Foreskin keratinocyte (primary cell): ENCODE measurements at places on chromosomes 11 and 22.

DNA sequence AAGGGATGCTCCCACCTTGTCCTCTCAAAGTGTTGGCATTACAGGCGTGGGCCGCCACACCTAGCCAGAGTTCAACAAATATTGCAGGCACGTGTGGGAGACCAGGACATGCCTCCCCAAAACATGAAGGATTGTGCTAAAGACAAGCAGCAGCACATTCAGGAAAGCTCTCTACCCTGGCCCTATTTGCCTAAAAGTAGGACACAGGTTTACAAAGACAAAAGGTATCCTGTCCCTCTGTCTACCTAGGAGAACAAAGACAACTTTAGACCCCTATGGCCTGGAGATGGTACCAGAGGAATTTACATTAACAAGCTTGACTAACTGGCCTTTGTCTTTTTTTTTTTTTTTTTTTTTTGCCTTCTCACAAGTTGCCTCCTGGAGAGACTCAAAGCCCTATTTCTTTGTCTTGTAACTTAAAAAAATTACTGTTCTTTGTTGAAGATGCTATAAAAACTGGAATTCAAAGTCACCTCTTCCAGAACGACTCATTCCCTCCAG, 859 bp upstream of the ACCS start:
- no peak for DNase-seq

DNA sequence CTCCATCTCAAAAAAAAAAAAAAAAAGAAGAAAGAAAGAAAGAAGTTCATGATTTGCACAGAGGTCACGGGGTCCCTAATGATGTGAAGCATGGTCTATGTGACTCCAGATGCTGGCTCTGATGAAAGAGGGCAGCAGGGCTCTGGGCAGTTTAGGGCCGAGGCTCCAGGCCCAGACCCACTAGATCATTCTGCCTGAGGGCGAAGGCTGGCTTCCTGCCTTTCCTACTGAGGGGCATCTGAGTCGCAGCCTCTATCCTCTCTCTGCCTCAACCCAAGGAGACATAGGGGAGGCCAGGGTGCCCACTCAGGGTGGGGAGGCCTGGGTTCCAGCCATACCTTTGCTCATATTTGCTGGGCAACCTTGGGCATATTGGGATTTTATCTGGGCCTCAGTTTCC, 4.8 kb downstream of the SLC35E4 start:
- no peak for DNase-seq

GRCh38 chr22:23499845-23500500, 80.1 kb downstream of the IGLL1 start:
- DNase-seq = no peak

DNA sequence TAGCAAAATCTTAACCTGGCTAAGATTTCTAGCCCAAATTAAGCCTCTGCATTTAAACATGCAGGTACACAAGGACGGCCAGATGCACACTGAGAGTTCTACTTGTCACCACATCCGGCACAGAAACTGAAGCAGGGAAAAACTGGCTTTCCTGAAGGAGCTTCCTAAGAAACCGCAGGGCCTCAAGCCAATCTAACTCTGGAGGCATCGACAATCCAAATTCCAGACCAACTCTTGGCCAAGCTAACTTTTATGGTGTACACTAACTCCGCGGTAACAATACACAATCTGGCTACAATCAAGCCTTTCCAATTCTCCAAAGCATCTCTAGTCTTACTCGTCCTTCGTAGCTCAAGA, 1.2 kb downstream of the MSANTD2 start:
- DNase-seq = peak; percentile 46

- no peak for DNase-seq
Observed at GRCh38 chr11:37532271-37532670, 934.2 kb upstream of the RAG2 start.

- DNase-seq = peak; percentile 45
Observed at GRCh38 chr22:36156515-36157419, 3.8 kb downstream of the APOL3 start.

DNA sequence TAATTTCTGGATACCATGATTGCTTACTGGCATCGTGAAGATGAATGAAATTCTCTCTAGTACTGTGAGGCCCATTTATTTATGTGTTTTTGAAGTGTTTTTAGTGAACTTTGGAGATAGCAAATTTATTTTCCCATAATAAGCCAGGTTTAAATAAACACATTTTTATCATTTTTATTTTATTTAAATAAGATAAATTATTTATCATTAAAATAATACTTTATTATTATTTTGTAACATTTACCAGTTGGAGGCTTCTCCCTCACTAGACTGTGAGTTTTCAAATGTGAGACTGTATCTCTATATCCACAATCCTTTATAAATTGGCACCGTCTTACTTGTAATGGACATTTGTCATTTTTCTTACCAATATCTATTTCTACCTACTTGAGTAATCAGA, 351.7 kb downstream of the METTL15 start:
- no peak for DNase-seq

- no peak for DNase-seq
Observed at GRCh38 chr22:32338757-32339156, 18.9 kb upstream of the RFPL3 start.

- no peak for DNase-seq
Observed at GRCh38 chr11:95156133-95156721, 66.6 kb downstream of the ENDOD1 start.

- peak; percentile 56 for DNase-seq
Observed at GRCh38 chr22:31082606-31083376, 1.7 kb downstream of the SMTN start.

- DNase-seq = no peak
Observed at GRCh38 chr11:8201644-8202365, 33.0 kb upstream of the RIC3 start.

- DNase-seq = no peak
Observed at GRCh38 chr11:88303037-88303436, 34.5 kb downstream of the CTSC start.

DNA sequence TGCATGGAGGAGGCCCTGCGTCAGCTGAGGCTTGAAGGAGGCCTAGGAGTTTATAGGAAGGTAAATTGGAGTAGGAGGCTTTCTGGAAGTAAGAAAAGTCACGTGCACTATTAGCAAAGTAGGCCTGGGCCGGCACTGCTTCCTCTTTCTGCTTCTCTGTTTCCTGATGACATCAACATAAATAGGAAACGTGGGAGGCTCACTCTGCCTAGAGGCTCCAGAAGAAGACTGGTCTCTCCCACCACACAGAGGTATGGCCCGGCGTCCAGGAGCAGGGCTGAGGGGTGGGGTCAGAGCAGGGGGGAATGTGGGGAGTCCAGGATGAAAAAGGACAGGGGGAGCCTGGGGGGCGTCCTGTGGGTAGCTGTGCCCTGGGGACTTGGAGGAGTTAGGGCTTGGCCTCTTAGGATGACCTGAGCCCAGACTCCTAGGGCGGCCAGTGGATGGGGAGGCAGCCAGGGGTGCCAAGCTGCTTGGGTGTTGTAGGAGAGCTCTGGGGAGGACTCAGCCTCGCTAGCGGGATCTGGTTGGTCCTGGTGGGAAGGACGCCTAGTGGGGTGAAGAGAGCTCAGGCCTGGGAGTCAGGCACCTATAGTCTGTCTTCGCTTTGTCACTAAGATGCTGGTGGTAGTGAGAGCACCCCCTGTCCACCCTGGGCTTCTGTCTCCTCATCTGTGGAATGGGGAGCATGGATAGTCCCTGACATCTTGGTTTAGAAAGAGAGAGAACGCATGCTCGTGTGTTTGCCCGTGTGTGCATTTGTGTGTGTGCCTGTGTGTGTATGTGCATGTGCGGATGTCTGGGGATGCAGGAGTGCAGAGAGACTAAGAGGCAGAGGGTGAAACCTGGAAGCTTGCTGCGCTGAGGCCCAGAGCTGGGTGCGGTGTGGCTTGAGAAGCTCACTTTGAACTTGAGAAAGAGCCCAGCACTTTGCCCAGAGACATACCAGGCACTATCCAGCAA, at the start of gene CSF2RB:
Gene CSF2RB, plus strand, starts transcription at position 202 of the 963 bp plus-strand sequence. CDS start 8,580 bp downstream, outside the sequence.
- no peak for DNase-seq

DNA sequence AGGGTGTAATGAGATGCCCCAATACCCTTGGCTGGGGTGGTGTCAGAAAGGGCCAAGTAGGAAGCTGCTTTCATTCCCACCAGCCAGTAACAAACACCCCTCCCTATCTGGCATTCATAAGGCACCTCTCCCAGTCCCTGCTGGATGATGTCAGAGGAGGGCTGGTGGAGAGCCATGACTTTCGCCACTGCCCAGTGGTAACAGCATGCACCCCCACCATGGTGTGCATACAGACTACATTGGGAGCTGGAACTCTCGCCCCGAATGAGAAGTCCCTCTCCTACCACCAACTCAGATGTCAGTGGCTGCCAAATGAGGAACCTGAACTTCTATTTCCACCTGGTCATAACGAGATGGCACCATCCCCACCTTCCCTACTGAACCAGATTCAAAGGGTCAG, 73.3 kb downstream of the SGSM3 start:
- no peak for DNase-seq

GRCh38 chr22:20776624-20777405, 2.9 kb downstream of the SERPIND1 start:
- DNase-seq = no peak

- DNase-seq = no peak
Observed at GRCh38 chr11:104782377-104782754, 115.9 kb downstream of the CASP12 start.

DNA sequence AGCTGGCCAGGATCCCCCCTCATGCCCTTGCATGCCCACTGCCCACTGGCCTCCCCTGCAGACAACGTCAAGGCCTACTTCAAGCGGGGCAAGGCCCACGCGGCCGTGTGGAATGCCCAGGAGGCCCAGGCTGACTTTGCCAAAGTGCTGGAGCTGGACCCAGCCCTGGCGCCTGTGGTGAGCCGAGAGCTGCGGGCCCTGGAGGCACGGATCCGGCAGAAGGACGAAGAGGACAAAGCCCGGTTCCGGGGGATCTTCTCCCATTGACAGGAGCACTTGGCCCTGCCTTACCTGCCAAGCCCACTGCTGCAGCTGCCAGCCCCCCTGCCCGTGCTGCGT, 7.9 kb downstream of the AIP start:
- DNase-seq = no peak

DNA sequence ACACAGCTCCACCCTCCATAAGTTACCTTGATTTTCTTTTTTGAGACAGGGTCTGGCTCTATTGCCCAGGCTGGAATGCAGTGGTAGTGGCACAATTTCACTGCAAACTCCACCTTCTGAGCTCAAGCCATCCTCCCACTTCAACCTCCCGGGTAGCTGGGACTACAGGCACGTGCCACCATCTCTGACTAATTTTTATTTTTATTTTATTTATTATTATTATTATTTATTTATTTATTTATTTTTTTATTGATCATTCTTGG, 9.6 kb downstream of the RPS3 start:
- DNase-seq = no peak

DNA sequence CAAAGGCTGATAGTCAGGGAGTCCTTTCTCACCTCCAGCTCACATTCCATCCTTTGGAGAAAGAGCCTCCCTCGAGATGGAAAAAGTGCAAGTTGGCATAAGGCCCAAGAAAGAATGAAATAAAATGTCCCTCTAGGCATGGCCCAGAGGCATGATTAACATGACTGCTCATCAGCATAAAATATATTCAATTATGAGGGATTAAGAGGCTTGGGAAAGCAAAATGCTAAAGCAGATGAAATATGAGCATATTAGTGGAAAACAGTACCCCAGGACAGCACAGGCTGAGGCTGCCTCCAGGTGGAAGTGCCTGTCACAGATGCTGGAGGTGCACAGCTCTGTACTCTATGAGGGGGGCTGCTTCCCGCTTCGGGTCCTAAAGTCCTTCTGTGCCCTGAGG, 347.8 kb upstream of the PLET1 start:
- no peak for DNase-seq

DNA sequence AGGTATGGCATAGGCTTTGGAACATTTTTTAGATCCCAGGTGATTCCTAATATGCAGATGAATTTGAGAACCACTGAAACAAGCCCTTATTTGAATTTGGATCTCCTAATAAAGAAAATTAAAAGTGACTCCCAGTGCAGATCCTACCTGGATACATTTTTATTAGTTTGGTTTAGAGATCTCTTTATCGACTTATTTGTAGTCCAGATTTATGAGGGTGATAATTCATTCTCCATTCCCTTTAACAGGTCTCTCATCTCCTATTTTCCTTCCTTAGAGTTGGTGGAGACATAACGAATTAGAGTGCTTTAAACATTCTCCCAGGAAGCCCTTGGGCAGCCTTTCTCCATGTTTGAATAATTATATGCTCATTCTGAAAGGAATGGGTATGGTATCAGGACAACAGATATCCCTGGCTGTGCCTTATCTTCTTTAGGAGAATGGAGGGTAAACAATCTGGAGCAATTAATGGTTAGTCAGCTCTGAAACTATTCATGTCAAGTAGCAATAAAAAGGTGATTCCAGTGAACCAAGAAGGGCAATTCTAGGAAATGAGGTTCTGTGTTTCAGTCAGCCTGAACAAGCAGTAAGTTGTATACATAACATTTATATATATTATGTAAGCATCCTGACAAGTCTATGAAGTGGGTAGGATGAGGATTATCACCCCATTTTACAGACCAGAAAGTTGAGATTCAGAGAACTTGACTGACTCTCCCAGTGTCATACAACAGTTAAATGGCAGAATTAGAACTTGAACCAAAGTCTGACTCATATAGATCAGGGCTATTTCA, 53.9 kb upstream of the RCE1 start:
- DNase-seq = no peak

DNA sequence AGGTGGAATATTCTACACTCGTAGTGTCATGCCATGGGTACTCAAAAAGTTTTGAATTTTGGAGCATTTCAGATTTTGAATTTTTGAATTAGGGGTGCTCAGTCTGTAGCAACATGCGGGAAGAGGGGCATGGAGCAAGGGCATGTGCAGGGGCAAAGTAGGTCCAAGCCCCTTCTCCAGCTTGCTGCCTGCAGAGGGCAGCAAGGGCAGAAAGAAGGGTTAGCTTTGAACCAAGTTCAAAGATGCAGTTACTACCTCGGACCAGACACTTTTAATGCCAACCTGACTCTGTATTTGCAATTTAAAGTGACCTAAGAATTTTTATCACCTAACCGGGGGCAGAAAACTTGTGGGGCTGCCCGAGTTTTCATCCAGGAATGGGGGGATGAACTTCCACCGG, 68.2 kb downstream of the CD82 start:
- no peak for DNase-seq

DNA sequence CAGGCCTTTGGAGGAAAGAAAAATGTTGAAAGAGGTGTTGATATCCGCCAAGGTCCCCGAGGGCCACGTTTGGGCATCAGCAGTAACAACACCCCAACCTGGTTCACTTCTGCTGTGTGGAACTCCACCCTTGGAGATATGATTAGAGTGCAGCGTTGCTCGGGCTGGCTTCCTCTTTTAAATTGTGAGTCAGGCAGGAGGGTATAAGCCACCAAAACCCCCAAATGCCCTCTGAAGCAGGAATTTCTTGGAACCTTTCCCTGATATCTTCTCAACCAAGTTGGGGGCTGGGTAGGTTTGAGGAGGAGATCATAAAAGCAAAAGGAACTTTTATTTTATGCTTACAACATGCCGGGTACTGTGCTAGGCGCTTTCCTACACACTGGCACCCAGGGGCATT, 6.4 kb upstream of the C11orf96 start:
- DNase-seq = no peak

GRCh38 chr11:113971506-113972195, 3.3 kb upstream of the HTR3A start:
- no peak for DNase-seq

DNA sequence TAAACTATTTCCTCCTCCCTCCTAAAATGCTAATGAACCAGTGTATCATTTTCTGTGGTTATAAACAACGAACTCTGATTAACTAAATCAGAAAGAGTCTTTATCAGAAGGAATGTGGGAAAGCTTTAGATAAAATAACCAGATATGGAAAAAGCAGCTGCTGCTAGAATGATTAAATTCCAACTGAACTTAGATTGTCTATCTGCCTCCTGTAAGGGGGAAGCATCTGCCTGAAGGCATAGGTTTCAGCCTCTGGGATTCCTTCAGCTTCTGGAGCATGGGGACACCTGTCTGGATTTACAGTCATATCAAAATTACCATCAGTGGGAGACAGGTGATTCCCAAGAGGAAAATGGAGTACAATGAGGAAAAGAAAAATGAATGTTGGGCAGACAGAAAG, 1095.5 kb upstream of the CCDC90B start:
- no peak for DNase-seq
